Activated CD8-positive, alpha-beta memory T cell treated with anti-CD3 and anti-CD28 coated beads for 24 hours (primary cell): ENCODE measurements at places on chromosomes 1 and 21.

DNA sequence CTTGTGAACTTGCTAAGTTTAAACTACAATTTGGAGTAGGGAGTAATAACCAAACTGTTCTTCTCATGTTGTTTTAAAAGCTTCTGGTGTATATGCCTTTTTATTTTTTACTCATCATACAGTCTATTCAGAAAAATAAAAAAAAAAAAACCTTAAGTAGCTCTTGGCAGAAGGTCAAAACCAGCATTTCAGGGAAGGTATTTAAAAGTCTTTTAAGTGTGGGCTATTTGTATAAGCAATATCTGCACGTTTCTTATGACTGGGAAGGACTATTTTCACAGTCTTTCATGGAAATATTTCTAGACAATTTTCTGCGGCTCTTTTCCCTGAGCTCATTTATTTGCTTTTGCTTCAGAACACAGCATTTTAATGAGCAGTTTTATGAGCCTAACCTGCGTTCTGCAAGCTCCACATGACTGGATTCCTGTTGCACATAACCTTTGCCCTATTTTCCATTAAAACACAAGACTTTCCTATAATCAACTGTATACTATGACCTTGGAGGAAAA, 60.9 kb upstream of the C1orf105 start:
- DNase-seq = no peak

DNA sequence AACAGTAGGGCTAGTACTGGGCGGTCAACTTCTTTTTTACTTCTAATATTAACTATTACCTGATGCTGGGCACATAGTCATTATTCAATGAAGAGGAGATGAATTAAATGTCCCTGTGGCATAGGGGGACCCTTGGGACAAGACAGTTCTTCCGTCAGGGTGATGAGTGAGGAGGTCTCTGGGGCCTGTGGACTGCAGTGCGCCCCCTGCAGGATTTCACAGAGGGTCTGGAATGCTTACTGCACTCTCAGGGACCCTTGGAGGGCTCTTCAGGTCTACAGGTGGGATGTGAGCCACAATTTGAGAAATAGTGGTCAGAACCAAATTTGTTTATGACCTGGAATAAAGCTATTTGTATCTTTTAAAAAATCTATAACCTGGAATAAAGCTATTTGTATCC, 149.4 kb downstream of the FAM78B start:
- no peak for DNase-seq

DNA sequence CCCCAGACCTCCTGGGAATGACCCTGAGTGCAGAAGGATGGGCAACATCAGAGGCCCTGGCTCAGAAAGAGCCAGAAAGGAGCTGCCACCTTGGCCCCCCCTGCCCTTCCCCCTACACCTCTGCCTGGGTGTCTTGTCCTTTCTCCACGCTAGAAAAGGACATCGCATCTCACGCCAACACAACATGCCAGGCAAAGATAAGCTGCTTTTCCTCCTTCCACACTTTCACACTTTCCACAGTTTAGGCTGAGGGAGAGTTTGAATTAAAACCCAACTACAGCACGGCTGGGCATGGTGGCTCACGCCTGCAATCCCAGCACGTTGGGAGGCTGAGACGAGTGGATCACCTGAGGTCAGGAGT, 109.5 kb downstream of the SPSB1 start:
- no peak for DNase-seq

- no peak for DNase-seq
These were observed 9.8 kb downstream of the NIPAL3 start for GRCh38 chr1:24425441-24425840.

DNA sequence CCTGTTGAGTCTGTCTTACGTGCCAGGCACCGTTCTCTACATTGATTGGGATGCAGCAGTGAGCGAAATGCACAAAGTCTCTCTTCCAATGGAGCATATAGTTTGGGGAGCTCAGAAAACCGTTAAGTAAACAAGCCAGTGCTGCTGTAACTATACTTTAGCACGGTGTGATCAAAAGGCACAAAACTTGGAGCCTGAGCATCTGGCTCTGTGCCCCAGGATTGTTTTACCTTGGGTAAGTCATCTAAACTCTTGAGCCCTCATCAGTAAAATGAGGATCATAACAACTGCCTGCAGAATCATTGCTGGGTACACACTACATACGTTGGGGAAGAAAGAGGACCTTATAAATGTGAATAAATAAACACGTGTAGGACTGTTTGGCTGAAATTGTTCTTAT, 1.8 kb downstream of the HHIPL2 start:
- DNase-seq = no peak

GRCh38 chr1:96361961-96362360, 359.6 kb upstream of the PTBP2 start:
- no peak for DNase-seq

- no peak for DNase-seq
These were observed 24.9 kb downstream of the KCNN3 start for GRCh38 chr1:154845174-154845573.

DNA sequence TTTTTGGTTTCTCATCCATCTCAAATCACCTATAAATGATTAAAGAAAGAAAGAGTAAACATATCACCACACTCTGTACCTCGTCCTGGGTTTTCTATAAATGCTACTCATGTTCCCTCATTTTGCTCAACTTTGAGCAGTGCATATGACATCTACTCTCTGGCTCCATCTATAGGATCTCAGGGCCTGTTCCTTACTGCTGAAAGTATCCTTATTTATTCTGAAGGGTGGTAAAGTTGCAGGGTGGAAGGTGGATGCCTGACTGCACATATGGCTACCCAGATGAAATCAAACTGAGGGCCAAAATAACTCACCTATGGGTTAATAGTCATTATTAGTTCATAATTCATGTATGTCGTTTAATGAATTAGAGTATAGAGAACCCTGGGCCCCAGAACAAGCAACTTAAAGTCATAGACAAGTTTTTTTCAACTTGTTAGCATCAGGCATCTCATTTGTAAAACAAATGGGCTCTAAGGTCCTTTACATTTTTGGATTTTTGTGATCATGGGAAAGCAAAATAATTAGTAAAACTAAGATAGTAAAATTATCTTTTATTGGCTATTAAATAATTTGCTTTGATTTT, 46.5 kb downstream of the NCF2 start:
- no peak for DNase-seq

GRCh38 chr1:245121523-245121922, 33.3 kb upstream of the KIF26B start:
- DNase-seq = no peak

GRCh38 chr1:244112041-244112440, 61.0 kb downstream of the ZBTB18 start:
- DNase-seq = no peak

GRCh38 chr1:203632941-203633340, 6.3 kb downstream of the ATP2B4 start:
- DNase-seq = no peak

GRCh38 chr1:165217958-165218357, 138.6 kb downstream of the LMX1A start:
- no peak for DNase-seq

GRCh38 chr1:240538776-240539430, 73.1 kb downstream of the GREM2 start:
- no peak for DNase-seq

DNA sequence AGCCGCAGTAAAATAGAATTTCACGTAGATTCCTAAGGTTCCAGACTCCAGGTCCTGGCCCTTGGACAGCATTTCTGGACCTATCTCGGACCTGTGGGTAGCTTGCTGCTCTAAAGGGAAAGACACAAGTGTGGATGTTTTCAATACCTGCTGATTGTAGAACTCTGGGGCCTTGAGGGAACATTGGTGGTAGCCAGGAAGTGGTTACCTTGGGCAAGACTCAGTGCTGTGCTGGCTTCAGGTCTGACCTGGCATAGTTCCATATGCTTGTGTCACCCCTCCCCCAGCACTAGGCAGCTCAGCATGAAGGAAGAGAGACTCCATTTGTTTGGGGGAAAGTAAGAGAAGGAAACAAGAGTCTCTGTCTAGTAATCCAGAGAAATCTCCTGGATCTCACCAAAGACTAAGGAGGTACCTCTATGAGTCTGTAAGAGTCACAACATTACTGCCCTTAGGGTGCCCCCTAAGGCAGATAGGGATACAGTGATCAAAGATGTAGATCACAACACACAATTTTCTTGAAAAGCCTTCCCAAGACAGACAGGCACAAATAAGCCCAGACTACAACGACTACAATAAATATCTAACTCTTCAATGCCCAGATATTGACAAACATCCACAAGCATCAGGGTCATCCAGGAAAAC, 398.8 kb downstream of the TGFB2 start:
- no peak for DNase-seq

DNA sequence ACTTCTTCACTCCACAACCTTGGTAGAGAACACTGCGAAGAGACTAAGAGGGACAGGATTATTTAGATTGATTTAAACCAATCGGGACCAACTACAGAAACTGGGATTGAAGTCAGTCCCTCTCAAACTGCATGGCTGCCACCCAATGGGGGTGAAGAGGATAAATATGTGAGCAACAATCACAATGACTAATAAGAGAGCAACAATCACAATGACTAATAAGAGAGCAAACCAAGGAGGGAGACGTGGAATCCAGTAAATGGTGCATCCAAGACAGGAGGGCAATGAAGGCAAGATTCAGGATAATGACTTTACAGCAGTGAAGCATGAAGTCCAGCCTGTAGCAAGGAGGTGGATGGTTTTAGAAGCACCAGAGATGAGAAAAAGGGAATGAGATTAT, 322.8 kb downstream of the TTLL7 start:
- DNase-seq = no peak

DNA sequence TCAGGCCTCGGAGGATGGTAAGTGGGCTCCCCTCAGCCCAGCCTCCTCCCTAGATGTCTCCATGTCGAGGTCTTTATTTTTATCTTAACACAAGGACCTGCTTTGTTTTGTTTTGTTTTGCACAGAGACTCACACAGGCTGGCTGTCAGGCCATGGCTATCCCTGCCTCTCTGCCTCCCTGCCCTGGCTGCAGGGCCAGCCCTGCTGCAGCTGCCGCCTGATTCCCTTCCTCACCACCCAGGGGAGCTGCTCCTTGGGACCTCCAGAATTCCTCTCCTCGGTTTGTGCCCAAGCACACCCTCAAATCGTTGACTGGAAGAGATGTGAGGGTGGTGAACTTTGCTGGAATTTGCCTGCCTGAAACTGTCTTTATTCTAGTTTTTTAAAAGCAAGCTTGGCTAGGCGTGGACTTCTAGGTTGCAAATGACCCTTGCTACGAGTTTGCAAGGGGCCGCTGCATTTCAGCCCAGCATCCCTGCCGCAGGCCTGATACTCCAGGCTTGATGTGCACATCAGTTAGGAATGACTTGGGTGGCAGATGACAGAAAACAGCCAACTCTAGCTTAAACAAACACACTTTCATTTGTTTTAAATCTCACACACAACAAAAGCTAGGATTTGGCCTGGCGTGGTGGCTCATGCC, 37.1 kb downstream of the WNT9A start:
- no peak for DNase-seq

DNA sequence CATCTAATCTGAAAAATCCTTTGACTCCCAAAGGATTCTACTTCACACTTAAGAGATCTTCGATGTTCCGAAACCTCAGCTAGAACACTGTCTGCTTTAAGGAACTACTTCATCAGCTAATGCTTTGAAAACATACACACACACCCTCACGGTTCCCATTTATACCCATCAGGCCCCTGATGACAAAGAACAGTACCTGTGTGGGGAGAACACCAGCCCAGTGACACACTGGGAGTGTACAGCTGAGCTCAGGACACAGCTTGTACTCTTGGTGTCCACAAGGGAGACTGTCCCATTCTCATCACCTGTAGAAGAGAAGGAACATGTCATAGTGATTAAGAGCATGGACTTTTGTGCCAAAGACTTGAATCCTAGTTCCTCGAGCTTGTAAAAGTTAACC, 6.6 kb downstream of the WDR77 start:
- no peak for DNase-seq

DNA sequence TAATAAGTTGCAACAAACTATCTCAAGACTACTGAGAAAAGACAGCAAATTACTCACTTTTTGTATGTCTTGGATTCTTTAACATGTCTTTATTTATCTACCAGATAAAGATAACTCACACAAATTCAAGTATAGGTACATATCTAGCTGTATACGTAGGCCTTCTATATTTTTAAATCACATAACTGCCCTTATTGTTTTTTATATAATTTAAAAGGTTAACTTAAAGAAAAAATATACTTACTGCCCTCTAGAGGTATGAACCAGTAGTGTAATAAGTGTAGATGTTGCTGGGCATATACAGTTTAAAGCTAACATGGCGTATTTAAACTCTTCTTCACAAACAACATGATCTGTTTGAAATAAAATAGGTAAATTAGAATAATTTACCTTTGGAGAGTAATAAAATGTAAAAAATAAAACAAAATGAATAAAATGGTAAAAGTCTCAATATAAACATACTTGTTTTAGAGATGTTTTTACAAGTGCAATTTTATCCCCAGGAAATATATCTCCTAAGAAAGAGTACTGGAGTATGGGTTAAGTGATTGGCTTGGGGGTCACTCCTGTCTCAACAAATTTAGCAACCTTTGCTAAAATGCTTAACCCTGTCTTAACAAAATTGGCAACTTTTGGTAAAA, 235.2 kb downstream of the KCNT2 start:
- DNase-seq = no peak

GRCh38 chr1:65001231-65001792, 35.0 kb upstream of the JAK1 start:
- DNase-seq = peak; percentile 86

DNA sequence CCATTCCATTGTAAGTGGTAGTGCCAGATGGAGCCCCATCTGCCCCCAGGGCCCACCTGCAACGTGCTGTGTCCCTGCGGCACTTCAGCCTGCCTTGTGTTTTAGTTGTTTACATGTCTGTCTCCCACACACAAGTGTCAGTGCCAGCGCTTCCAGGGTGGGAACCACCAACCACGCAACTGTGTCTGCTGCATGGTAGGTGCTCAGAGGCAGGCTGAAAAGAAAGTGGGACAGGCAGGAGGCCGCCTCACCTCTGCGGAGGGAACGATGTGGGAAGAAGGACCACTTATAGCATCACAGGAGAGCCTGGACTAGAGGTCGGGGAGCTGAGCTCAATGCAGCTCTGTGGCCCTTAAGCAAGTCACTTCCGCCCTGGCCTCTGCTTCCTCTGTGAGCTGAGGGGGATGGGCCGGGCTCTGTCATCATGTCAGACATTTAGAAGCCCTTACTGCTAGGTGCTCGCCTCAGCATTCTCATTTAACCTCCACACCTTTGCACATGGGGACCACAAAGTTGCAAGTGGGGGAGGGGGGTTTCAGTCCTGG, 17.9 kb downstream of the SLC9A1 start:
- peak; percentile 90 for DNase-seq
